Mesenteric fat pad (tissue), 1 donor: ENCODE measurements at places on chromosomes 12 and 14. TPM values are rescaled to one million over a fixed set of nuclear protein-coding genes. Genes with fewer than 3 reads are reported as not detected.

DNA sequence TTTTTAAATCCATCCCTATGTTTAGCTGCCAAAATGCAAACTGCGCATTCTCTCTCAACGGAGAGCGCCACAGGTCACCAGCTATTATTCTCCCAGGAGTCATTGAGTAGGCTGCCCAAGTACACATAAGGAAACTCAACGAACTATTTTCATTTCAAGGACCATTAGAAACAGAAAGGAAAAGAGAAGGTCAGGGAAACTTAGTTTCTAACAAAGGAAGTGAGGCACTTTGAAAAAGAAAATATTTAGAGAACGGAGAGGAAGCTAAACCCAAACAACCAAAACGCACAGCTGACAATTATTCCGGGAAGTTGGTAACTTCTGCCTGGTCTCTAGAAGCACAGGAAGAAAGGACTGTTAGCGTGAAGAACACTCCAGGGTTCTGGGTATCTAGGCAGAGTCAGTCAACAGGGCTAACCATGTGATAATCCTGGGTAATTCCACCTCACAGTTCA lies 23.5 kb downstream of the GPHB5 start:
- no peak for DNase-seq

CAND1 gene
- total RNA-seq = 93.5 TPM

DNA sequence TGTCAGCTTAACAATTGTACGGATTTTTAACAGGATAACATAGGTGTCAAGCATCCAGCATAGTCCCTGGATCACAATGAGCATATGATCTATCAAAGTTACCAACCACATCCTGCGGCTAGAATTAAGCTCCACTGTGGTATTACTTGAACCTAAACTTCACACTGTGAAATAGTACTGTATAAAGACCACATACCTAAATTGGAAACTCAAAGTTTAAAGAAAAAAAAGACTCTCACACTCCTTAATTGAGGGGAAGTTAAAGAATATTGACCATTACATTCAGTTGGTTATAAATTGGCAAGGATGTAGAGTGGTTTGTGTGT lies 133.0 kb upstream of the PZP start:
- no peak for DNase-seq

FOXN4 gene
- not detected for total RNA-seq

- no peak for DNase-seq
These were observed 59.4 kb upstream of the E2F7 start for GRCh38 chr12:77124767-77125166.

DNA sequence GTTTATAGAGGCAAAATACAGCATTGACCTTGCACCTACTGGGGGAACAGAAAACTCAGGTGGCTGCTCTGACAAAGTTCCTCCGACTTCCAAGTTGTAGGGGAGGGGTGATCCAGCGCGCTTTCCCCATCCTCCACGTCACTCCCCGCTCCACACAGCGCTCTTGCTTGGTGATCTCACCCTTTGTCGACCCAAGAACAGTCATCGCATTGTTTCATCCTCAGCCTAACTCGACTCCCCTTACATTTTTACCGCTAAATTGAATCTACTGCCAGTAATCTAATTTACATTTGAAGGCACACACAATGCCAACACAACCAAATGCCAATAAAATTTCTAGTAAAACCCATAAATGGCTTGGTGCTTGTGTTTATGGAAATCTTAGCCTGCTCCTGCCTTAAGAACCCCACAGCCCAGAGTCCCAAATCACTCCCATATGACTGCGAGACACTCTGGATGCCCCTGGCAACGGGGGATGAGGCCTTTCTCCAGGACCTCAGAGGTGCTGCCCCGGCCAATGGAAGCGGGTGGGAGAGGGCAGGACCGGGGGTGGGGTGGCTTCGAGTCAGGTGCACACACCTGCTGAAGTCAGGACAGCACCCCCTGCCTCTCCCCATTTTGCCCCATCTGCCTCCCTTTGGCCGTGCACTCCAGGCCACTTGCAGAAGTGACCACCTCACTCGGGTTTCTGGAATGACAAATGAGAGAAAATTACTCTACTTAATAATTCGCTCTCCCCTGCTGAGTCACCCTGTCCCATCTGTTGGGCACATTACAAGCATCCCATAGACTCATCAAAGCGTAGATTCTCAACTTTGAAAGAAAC lies 98.2 kb upstream of the GSC start:
- no peak for DNase-seq

GRCh38 chr12:115072712-115073111 lies 388.7 kb upstream of the TBX3 start:
- DNase-seq = no peak

- DNase-seq = no peak
These were observed 19.0 kb upstream of the NDUFA12 start for GRCh38 chr12:95022477-95022876.

HNF1A gene
- not detected for total RNA-seq

PRH2 gene
- not detected for total RNA-seq

GRCh38 chr12:108948367-108948766 lies 68.5 kb downstream of the DAO start:
- DNase-seq = no peak

GPR162 gene
- 7.0 TPM for total RNA-seq

GON7 gene
- 7.4 TPM for total RNA-seq

DNA sequence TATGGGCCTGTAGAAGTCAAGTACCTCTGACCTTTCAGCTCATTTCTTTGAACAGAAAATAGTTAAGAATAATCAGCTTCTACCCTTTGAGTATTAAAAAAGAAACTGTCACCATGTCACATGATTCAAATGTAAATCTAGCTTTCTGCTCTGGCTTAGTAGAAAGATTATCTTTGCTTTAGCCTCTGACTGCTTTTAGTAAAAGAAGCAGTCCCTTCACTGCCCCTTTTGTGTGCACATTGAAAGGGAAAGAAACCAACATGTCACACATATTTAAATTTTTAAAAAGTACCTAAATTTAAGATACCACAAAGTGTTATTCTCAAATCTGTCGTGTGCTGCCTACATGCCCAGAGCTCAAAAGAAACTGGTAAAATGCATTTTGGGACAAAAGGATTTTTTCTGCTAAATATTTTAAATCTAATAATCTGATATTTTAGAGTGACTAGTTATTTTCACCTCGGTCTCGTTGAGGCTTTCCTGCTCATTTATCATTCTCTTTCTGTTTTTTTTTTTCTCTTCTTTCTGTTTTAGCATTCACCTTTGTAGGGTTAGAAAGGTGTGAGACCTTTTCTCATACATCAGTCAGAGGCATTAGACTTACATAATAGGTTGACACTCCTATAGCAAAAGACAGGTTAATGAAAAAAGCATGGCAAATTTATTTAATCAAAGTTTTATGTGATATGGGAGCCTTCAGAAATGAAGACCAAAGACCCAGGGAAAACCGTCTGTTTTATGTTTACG lies 41.3 kb downstream of the SLC16A7 start:
- no peak for DNase-seq

LRRIQ1 gene
- total RNA-seq = 0.19 TPM

GRCh38 chr14:95185767-95186392 lies 28.6 kb upstream of the DICER1 start:
- no peak for DNase-seq

DUSP16 gene
- 15.9 TPM for total RNA-seq

ITGB7 gene
- 2.3 TPM for total RNA-seq

- DNase-seq = no peak
These were observed 83.4 kb downstream of the PDE3A start for GRCh38 chr12:20451761-20452160.

PPP1R36 gene
- total RNA-seq = 1.3 TPM

GRCh38 chr12:110458756-110459155 lies 8.6 kb upstream of the ARPC3 start:
- DNase-seq = no peak

- no peak for DNase-seq
These were observed 1413.2 kb downstream of the LRFN5 start for GRCh38 chr14:43019826-43020225.

ACVRL1 gene
- total RNA-seq = 85.2 TPM

DNA sequence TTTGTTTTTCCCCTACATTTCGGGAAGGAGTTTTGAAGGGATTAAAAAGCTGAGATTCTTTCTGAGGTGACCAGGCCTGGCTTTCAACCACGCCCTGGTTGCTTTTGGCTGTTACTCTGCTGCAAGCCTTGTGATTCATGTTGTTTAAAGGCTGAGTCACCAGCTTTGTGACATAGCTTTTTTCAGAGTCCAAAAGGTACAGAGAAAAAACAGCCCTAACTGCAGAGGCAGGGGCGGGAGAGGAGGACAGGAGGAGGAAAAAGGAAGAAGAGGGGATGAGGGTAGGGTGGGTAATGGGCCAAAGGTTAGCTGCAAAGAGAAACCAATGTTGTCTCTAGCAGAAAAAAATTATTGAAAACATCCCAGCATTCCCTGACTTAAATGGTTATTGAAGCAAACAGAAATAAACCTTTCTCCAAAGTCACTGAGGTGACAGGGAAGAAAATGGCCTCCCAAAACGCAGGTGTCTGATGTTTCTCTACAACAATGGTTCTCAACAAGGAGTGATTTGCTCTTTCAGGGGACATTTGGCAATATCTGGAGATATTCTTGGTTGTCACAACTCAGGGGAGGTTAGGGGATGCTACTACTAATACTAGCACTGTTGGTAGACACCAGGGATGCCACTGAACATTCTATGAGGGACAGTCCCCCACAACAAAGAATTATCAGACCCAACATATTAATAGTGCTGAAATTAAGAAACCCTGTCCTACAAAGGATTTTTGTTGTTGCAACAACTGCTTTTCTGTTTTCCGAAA lies 2.1 kb upstream of the UBC start:
- DNase-seq = no peak

TMPRSS12 gene
- total RNA-seq = not detected

DNA sequence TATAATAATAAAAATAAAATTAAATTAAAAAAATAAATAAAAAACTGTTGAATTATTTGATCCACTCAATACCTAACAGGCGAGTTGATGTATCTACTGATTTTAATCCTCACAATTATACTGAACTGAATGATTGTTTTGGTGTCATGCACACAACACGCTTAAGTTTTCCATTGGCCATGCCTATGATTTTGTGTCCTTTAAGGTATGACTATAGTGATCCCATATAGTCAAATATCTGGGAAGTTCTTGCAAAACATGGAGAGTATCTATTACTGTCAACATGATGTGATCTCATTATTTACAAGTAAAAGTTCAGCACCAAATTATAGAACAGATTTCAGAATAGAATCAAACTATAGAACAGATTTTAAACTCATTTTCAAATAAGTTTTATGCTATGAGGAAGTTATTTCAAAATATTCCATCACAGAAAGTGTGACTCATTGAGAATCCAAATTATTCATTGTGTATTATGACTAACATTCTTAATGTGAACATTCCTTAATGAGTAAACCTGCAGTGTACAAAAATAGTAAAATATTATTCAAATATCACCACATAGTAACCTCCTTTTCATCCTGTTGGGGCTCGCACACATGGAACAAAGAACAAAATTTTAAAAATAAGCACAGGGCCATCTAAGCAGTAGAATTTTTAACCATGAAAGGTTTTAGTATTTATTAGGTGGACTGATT lies 190.4 kb downstream of the SLC25A21 start:
- DNase-seq = no peak

GRCh38 chr12:117119592-117120198 lies 20.5 kb upstream of the TESC start:
- no peak for DNase-seq

- DNase-seq = no peak
These were observed 385.6 kb downstream of the GRIN2B start for GRCh38 chr12:13595536-13596443.

DNA sequence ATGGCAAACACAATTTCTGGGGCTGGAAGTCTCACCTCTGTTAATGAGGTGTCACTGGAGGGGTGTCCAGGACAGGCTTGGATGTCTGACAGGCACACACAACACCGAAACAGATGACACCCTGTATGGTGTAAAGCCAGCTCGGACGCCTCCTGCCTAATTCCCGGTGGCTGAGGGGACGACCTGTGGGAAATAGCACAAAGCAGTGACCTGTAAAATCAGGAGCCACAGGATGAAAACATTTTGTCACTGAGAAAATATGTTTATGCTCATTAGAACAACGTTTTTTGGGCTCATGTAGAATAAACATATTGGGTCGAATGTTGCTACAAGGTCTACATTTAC lies 285.0 kb upstream of the RTL1 start:
- peak; percentile 41 for DNase-seq

- DNase-seq = no peak
These were observed 249.5 kb downstream of the APAF1 start for GRCh38 chr12:98894412-98895085.

DNA sequence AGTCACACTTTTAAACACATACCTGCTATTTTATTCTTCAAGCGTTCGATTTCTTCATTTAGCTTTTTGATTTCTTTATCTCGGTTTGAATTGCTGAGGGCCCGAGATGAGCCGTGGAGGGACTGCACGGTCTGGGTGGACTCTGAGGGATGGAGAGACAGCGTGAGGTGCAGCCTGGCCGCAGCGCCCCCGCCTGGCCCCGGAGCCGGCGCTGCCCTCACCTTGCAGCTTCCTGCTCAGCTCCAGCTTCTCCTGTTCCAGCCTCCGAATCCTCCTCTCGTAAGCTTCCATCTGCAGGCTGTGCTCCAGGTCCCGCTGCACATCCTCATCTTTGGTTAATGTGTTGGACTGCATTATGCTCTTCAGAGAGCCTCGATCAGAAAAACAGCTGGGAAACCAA lies 53.2 kb downstream of the AMN start:
- no peak for DNase-seq

- no peak for DNase-seq
These were observed 321.3 kb downstream of the RGS6 start for GRCh38 chr14:72253503-72253902.
